ENCODE measurements at places on chromosomes 2 and 18.
A peak's percentile ranks its signal among the peaks of the same experiment; 100 is the strongest.

DNA sequence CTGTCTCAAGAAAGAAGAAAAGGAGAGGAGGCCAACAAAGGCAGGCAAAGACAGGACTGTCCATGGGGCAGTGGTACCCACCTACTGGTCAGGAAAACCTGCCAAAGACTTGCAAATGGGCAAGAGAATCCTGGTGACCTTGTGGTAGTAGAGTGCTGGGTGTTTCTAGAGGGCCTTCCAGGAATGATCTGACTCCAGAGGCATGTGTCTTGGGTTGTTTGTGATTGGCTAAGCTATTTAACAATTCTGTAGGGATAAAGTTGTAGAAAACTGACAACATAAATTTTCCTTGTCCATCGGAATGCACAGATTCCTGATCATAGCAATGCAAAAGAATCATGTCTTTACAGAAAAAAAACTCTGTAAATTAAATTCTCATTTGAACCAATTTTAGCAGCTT, 68.5 kb upstream of the ZNF532 start:
- DNase-seq = no peak

DNA sequence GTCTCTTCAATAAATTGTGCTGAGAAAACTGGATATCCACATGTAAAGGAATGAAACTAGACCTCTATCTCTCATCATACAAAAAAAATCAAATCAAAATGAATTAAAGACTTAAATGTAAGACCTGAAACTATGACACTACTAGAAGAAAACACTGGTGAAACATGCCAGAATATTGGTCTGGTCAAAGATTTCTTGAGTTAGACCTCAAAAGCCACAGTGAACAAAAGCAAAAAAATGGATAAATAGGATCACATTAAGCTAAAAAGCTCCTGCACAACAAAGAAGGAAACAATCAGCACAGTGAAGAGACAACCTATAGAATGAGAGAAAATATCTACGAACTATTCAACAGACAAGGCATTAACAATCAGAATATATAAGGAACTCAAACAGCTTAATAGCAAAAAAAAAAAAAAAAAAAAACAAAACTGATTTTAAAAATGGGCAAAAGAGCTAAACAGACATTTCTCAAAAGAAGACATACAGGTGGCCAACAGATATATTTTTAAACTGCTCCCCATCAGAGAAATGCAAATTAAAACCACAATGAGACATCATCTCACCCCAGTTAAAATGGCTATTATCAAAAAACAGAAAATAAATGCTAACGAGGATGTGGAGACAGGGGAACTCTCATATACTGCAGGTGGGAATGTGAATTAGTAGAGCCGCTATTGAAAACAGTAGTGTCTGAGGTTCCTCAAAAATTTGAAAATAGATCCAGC, 66.3 kb downstream of the NCKAP1 start:
- no peak for DNase-seq

GRCh38 chr18:79964330-79965118, at the start of gene HSBP1L1:
TSS of gene HSBP1L1 (plus strand) at chr18:79964643. CDS start at chr18:79964736, 93 bp downstream.
- peak; percentile 51 for DNase-seq

GRCh38 chr18:48284743-48285142, 124.4 kb downstream of the ZBTB7C start:
- no peak for DNase-seq

GRCh38 chr2:94987074-94988020, 38.2 kb upstream of the MAL start:
- no peak for DNase-seq

- no peak for DNase-seq
Observed at GRCh38 chr2:142980246-142981068, 103.0 kb downstream of the KYNU start.

DNA sequence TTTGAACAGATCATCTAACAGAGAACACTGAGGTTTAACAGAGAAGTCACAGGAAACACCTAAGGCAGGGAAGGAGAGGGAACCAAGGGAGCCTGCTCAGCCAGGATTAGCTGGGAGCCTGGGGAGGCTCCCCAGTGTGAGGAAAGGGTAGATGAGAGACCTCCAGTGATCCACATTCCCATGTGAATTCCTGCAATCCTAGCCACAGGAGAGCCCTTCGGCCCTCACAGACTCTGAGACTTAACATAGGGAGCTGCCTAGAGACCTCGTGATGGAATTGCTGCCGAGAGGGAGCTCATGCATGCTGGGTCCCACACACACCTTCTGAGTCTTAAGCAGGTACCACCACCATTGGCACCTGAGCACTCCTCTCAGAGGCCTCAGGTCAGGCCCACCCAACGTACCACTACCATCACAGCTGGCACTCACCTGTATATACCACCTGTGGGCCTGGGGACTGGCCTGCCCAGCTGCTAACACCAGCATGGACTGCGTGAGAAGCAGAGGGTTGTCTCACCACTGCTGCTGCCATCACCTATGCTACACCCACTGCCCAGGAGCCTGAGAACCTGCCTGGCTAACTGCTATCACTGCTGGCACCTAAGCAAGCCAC, 225.9 kb upstream of the RASGRP3 start:
- no peak for DNase-seq

DNA sequence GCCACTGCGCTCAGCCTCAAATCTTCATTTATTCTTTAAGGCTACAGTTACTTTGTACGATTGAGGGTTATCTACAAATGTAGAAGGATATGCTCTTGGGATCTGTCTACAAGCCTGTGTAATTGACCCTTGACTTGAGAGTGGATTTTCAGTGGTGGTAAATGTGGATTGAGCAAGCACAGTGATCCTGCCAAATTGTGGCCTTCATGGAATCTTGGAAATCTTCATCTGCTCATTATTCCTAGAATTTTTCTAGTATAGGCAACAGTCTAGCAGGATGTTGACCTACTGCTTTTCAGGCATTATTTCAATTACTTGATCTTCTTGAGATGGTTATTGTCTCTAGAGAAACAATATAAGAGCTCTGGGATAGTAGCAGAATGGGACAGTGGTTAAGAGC, 226.1 kb upstream of the REV1 start:
- no peak for DNase-seq

DNA sequence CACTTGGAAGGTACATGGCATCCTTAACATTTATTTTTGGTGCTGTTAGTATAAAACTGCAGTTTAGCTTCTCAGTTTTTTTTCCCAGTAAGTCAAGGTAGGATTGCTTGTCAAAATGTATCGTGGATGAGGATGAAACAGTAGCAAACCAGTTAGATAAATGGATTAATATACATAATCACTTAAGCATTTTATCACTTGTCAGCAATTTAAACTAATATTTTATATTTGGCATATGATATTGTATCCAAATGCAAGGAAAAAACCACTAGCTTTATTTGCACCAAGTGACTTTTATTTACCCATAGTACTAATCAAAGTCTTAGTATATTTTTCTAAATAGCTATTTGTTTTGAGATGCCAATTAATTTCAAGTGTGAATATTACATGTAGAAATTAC, 137.7 kb upstream of the XIRP2 start:
- DNase-seq = no peak

DNA sequence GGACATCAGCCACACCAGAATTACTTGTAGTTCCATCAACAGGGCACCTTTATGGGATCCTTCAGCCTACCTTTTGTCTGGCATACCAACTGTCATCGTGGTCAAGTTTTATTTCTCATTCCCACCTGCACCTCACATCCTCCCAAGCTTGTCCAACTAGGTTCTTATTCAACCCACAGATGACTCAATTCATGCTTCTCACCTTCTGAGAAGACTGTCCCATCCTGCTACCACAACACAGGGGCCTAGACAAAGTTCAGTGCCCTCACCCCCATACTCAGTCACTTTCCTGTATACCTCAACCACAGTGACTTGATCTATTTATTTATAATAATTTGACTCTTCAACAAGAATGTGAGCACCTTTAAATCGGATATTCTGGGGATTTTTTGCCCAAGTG, 114.4 kb upstream of the ACVR1C start:
- no peak for DNase-seq

DNA sequence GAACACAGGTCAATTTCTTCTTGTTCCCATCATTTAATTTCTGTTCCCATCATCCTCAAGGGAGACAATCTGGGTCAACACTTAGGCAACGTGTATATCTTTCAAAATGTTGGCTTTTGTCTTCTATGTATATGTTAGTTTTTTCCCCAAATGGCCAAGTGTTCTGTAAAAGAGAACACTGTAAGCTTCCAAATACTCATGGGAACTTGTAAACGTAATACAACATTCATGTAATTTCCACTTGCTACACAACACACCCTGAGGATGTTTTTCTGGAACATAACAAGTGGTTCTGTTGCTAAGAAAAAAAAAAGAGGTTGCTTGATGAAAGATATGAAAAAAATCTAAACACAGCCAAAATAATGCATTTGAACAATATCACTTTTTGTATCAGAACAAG, 149.1 kb downstream of the ATAD2B start:
- DNase-seq = no peak

GRCh38 chr18:49650426-49650891, 88.6 kb downstream of the LIPG start:
- no peak for DNase-seq

DNA sequence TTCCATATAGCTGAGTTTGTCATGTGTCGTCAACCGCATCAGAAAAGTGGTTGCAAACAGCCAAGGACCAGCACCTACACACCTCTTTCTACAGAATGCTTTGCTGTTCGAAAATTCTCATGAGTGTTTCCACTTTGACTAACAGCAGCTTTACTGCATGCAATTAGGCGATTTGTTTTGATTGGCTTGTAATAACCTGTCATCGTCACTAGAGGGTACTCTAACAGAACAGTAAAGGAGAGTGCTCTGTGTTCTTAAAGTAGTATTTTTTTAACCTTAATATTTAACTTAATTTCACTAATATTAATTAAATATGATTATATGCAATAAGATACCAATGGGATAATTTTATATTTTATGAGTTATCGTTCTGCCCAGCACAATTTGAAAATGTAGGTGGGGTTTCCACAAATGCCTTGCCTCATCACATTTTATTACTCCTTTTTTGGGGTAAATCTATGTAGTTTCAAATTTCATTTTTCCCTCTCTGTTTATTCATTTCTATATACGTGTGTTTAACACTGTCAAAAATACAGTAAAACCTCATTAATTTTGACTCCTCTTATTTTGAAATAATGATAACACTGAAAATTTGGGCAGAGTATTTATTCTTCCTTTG, 502.2 kb downstream of the NRXN1 start:
- no peak for DNase-seq

- DNase-seq = no peak
Observed at GRCh38 chr18:12744103-12744502, 41.3 kb downstream of the PSMG2 start.

DNA sequence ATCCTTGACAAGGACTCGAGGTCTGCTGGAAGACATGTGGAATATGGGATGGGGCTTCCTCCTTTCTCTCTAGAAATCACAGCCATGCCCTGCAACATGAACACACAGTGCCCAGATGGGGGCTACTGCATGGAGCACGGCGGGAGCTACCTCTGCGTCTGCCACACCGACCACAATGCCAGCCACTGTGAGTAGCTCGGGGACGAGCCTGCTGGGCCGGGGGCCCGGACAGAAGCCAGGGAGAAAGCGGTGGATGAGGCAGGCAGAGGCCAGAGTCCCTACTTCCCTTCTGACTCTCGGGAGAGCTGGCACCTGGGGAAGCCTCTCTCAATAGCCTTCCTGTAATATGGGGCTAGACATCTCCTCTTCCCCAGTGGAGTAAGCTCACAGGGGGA, 50.5 kb downstream of the SNED1 start:
- DNase-seq = no peak

DNA sequence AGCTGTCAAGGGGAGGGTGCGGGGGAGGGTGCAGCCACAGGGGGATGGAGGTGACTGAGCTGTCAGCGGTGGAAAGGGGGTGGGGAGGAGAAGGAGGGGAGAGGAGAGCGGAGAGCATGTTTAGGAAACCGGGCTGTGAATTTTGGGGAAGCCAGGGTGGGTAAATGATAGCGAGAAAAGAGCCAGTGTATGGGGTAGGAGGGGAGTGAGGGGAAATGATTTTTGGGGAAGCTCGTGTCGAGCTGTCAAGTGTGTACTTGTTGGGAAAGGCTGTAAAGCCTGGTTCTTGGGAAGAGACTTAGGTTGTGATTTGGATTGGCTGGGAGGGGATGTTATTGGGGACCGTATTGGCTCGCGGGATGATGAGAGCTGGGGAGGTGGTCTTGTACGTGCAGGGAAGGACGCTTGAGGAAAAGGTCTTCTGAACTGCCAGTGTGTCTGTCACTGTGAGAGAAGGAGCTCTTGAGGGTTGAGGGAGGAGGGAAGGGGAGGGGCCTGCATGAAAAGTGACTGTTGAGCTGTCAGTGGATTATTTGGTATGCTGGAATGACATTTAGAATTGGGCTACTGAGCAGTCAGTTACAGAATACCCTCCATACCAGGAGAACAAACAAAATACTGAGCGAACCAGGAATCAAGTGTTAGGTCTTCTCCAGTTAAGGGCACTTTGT, 1.0 kb downstream of the UBR3 start:
- peak; percentile 15 for DNase-seq

DNA sequence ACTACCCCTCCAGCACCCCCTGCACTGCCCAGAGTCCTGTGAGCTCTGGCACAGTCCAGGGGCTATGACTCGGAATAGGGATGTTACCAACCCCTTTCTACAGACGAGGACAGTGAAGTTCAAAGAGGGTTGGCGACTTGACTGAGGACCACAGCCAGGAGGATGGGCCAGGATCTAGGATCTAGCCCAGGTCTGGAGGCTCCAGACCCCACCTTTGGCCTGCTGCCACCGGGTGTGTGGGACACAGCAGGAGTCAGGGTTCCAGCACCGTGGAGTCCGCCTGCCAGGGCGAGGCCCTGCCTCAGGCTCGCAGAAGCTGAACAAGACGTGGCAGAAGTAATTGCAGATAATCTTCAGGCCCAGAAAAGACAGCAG, 37.9 kb upstream of the GPC1 start:
- DNase-seq = no peak

DNA sequence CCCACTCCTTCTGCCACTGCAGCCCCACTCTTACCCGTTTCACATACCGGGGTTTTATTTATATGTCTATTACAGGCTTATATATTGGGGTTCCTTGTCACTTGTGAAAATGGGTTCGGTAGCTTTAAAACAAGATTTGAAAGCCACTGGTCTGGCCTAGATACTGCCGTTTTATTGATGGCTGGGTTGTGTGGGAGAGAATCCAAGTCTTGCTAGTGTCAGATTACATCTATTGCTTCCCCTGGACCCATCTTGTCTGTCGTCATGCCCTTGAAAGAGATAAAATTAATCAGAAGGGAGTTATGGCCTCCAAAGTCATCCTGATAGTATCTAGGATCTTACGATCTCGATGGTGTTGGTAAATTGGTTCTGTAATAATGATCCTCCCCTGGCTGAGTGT, 79.4 kb downstream of the EIPR1 start:
- no peak for DNase-seq
